Tibial nerve (tissue), 4 donors: ENCODE measurements at places on chromosomes 4 and X. TPM values are rescaled to one million over a fixed set of nuclear protein-coding genes. Genes with fewer than 3 reads are reported as not detected.
A peak's percentile ranks its signal among the peaks of the same experiment; 100 is the strongest.

Gene PROM1
- total RNA-seq: not detected

Gene NR3C2
- 15.0 TPM for total RNA-seq

Gene NDST4
- total RNA-seq: 0.20 TPM

Gene AR
- 10.7 TPM for total RNA-seq

Gene PRIMPOL
- 19.2 TPM for total RNA-seq

Gene CA5B
- 10.0 TPM for total RNA-seq

Gene ACOT9
- total RNA-seq: 37.4 TPM

Gene CD38
- total RNA-seq: 12.1 TPM

DNA sequence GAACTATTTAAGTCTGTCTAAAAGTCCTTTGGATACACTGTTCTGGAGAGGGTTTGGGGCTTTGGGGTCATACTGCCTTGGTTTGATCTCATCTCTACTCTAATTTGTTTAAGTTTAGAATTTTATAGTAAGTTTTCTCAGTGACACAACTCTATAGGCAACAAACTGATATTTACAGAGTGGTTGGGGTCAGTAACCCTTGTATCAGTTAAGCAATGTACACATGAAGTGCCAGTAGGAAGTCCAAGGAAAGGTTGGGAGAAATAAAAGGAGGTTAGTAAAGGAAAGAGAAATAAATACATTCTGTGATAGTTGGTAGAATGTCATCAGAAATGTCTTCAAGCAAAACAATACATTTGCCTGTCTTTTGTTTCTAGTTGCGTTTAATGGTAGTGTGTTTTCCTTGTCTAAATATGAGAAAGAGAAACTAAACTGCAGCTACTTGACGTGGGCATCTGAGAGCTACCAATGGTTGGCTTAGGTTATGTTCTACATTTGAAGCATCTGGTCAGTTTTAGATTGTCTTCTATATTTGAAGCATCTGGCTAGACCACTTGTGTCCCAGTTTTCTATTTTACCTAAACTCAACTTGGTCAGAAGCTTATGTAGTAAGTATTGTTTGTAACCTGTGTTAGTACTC, 6.9 kb downstream of the ATP7A start:
- no peaks in the 10 kb centered on the region for H3K4me1 ChIP-seq
- H3K4me3 ChIP-seq: no peak overlapping the region
- H3K27me3 ChIP-seq: no peaks in the 10 kb centered on the region
- no peaks in the 10 kb centered on the region for H3K36me3 ChIP-seq

DNA sequence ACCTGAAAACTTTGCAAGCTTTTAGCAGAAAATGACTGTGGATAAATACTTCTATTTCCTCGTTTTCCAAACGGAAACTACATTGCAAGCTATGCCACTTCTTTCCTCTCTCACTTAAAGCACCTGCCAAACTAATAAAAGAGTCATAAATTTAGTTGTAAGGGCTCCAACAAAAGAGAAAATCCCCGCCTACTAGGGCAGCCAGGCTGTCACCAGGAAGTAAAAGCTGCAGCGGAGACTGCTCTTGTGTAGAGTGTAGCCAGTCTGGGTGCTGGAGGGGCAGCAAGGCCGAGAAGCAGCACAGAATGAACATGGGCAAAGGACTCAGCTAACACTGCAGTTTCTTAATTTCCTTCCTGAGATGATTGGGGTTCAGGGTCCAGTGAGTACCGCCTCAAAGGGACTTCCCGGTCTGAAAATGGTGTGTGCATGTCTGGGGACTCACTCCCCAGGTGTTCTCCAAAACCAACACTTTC, 89.3 kb upstream of the MAML3 start:
- no peaks in the 10 kb centered on the region for H3K36me3 ChIP-seq
- H3K4me1 ChIP-seq: peaks cover 19% of the 10 kb centered on the region
- H3K27me3 ChIP-seq: no peaks in the 10 kb centered on the region
- H3K27ac ChIP-seq: no peak overlapping the region
- H3K4me3 ChIP-seq: no peak overlapping the region

GRCh38 chrX:63708801-63709200, 76.2 kb downstream of the ARHGEF9 start:
- H3K27ac ChIP-seq: no peak overlapping the region
- H3K4me1 ChIP-seq: no peaks in the 10 kb centered on the region
- H3K36me3 ChIP-seq: peaks cover 26% of the 10 kb centered on the region
- H3K4me3 ChIP-seq: no peak overlapping the region
- H3K27me3 ChIP-seq: no peaks in the 10 kb centered on the region

GRCh38 chrX:54807524-54808108, at the start of gene MAGED2:
Gene MAGED2 (plus strand): TSS chrX:54807745. CDS start chrX:54809332, 1,587 bp downstream.
- peak within 1 kb of the TSS; percentile 62 for H3K4me3 ChIP-seq
- DNase-seq: peak; percentile 5
- H3K4me1 ChIP-seq: no peaks in the 10 kb centered on the region
- H3K27ac ChIP-seq: peak within 1 kb of the TSS; percentile 97

GRCh38 chr4:110949542-110949941, 326.7 kb upstream of the PITX2 start:
- no peak for DNase-seq
- H3K36me3 ChIP-seq: no peaks in the 10 kb centered on the region
- H3K4me1 ChIP-seq: no peaks in the 10 kb centered on the region
- no peak overlapping the region for H3K4me3 ChIP-seq
- no peak overlapping the region for H3K27ac ChIP-seq

- H3K4me1 ChIP-seq: no peaks in the 10 kb centered on the region
- DNase-seq: no peak
- H3K36me3 ChIP-seq: no peaks in the 10 kb centered on the region
Observed at GRCh38 chr4:83772685-83773084, 236.8 kb downstream of the GPAT3 start.

GRCh38 chr4:38894322-38894982, 26.8 kb downstream of the FAM114A1 start:
- no peaks in the 10 kb centered on the region for H3K36me3 ChIP-seq
- no peak overlapping the region for H3K4me3 ChIP-seq
- no peak for DNase-seq
- H3K27ac ChIP-seq: no peak overlapping the region
- H3K4me1 ChIP-seq: peaks cover 34% of the 10 kb centered on the region
- no peaks in the 10 kb centered on the region for H3K27me3 ChIP-seq

DNA sequence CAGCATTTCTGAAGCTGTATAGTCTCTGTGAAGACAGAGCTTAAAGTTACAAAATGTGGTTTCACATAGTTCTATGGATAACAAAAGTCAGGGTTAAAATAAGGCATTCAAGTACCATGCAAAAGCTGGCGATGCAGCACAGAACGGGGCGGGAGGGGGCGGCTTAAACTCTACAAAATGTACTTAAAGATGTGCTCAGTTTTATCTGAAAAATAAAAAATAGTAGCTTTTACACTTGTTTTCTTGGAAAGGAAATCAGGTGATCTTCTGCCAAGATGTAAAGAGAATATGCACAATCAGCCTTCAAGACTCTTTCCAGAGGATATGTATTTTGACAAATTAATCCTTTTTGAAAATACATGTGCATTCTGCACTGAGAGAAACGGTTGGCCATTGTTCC, 301.7 kb upstream of the EMCN start:
- DNase-seq: no peak
- no peak overlapping the region for H3K4me3 ChIP-seq
- no peaks in the 10 kb centered on the region for H3K27me3 ChIP-seq
- H3K27ac ChIP-seq: no peak overlapping the region
- H3K36me3 ChIP-seq: no peaks in the 10 kb centered on the region
- H3K4me1 ChIP-seq: no peaks in the 10 kb centered on the region

GRCh38 chrX:94751611-94752010, 1077.6 kb downstream of the FAM133A start:
- no peak overlapping the region for H3K27ac ChIP-seq
- no peaks in the 10 kb centered on the region for H3K27me3 ChIP-seq
- no peak overlapping the region for H3K4me3 ChIP-seq
- H3K36me3 ChIP-seq: no peaks in the 10 kb centered on the region
- no peaks in the 10 kb centered on the region for H3K4me1 ChIP-seq

- DNase-seq: no peak
- no peaks in the 10 kb centered on the region for H3K27me3 ChIP-seq
- peak overlapping the region; percentile 12 for H3K4me3 ChIP-seq
Observed at GRCh38 chrX:103330681-103331288, 746 bp downstream of the TCEAL7 start.

DNA sequence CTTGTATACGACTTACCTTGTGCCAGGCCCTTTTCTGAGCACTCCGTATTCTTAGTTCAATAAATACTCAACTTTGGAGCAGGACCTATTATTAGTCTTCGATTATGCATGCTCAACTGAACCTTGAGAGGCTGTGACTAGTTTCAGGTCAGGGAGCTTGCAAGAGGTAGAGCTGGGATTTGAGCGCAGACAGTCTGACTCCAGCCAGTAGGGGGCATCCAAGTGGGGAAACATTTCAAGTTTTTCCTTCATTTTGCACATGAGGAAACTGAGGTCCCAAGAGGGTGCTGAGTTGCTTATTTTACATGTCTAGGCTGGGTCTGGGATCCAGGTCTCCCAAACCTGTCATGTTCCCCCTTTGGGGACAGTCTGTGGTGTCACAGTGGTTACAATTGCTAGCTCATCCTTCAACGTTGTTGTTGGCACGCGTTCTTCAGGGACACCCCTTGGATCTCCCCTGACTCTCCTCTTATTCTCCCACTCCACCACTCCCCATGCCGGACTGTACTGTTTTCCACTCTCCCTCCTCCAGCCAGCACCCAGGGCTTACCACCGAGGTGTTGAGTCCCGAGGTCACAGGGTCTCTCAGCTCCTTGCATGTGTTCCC, 6.7 kb upstream of the PRICKLE3 start:
- H3K36me3 ChIP-seq: no peaks in the 10 kb centered on the region
- no peak for DNase-seq
- no peak overlapping the region for H3K27ac ChIP-seq
- H3K27me3 ChIP-seq: no peaks in the 10 kb centered on the region
- H3K4me3 ChIP-seq: no peak overlapping the region

DNA sequence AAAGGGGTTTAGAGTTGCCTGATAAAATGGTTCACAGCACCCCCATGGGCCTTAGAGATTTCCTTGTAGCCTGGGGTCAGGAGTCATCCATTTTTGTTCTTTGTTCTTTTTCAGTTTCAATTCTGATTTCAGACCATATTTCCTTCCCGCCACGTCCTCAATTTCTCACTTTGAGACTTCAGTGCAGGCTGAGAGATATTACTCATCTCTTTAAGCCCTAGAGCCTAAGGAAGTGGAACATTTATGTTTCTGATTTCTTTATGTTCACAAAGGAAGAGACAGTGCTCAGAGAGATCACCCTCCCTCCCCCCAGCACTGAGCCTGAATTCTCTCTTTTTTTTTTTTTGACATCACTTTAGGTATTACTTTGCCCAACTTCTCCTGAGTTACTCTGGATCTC, 56.3 kb downstream of the MSN start:
- no peaks in the 10 kb centered on the region for H3K27me3 ChIP-seq
- no peak overlapping the region for H3K27ac ChIP-seq
- H3K4me3 ChIP-seq: no peak overlapping the region
- no peaks in the 10 kb centered on the region for H3K4me1 ChIP-seq

DNA sequence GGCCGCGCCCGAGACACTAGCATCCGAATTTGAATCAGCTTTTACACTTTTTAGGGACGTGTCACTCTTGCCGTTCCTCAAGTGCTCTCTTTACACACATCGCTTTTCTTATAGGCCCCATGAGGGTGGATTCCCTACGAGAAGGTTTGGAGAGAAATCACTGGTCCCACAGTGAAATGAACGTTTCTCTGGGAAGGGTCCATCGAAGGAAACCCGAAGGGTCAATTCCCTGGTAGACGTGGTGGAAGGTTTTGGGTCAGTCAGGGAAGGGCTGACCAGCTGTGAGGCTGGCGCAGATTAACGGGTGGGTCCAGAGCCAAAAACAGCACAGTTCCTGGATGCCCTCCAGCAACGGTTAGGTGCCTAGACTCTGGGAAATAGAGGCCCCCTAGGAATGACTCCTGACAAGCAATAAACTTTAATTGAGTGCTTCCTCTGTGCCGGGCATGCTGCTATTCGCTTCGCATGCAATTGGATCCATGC, 35.9 kb downstream of the ETDC start:
- H3K4me3 ChIP-seq: peak overlapping the region; percentile 65
- peaks cover 7% of the 10 kb centered on the region for H3K4me1 ChIP-seq
- peak overlapping the region; percentile 92 for H3K27ac ChIP-seq
- peak; percentile 29 for DNase-seq
- no peaks in the 10 kb centered on the region for H3K27me3 ChIP-seq

GRCh38 chr4:126144543-126145237, 829.9 kb downstream of the FAT4 start:
- H3K27ac ChIP-seq: no peak overlapping the region
- H3K4me3 ChIP-seq: no peak overlapping the region
- no peak for DNase-seq
- H3K27me3 ChIP-seq: no peaks in the 10 kb centered on the region
- no peaks in the 10 kb centered on the region for H3K4me1 ChIP-seq
- no peaks in the 10 kb centered on the region for H3K36me3 ChIP-seq

DNA sequence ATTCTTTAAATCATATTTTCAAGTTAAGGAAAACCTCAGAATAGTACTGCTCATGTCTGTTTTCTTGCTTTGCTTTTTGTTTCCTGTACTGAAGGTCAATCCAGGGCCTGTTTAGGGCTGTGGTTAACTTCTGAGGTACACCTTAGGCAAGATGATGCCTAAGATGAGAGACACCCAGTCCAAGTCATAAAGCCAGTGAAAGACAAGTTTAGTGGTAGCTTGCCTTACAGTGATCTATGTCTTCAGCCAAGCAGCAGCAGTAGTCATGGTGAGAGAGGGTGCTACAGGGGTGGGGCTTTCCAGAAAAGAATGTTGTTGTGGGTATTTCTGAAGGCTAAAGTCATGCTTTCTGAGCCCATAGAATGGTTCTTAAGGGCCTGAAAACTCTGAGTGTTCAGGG, 173.7 kb downstream of the VSIG4 start:
- no peak for DNase-seq
- no peak overlapping the region for H3K4me3 ChIP-seq
- no peaks in the 10 kb centered on the region for H3K4me1 ChIP-seq
